ENCODE measurements at places on chromosomes 1 and 21.
A peak's percentile ranks its signal among the peaks of the same experiment; 100 is the strongest.

DNA sequence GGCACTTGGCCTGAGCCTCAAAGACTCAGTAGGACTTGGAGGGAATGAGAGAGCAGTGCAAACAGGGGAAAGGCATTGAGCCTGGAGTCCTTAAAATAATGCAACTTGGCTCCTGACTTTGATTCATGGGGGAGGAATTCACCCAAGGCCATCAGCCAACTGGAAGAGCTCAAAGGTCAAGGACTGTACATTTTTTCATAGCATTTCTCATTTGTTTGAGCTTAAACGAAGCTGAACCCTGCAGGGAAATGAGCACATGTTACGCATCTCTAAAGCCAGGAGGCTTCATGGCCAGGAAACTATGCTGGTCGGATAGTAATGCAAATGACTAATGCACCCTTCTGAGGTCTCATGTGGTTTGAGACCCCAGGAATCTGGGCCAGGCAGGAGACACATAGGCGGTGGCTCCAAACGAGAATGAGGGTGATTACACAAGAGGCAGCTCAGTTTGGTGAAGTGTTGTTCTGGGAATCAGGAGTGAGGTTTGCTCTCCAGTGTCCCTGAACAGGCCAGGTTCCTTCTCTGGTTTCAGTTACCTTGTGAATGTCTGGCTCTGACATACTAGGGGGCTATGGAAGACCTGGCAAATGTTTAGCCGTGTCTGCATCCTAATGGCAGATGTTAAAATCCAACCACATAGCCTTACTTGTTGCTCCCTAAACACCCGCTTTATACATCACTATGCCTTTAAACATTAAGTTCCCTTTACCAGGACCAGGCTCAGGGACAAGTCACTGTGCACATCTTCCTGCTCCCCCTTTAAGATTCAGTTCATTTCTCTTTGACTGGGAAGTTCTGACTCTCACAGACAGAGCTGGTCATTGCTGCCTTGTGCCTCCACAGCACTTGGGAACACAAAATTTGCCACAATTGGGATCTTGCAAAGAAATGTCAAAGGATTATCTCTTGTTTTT, 503.9 kb upstream of the USP24 start:
- no peak for DNase-seq

DNA sequence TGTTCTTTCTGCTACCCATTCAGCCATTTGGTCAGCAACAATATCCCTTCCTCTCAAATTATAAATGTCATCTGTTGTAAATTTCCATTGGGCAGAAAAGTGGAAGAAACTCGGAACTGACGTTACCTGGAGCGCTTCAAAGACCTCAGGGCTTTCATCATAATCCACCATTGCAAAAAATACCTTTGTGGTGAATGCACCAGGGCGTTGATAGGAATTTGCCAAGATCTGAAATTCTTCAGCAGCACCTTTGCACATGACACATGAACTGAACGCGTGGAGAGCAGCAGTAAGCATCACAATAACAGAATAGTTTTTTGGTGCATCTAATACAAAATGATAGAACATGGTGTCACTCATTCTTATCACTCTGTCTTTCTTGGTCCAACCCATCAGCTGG, 3.1 kb upstream of the TEKT2 start:
- DNase-seq: no peak

GRCh38 chr1:181141431-181141910, 53.0 kb downstream of the IER5 start:
- DNase-seq: peak; percentile 64

DNA sequence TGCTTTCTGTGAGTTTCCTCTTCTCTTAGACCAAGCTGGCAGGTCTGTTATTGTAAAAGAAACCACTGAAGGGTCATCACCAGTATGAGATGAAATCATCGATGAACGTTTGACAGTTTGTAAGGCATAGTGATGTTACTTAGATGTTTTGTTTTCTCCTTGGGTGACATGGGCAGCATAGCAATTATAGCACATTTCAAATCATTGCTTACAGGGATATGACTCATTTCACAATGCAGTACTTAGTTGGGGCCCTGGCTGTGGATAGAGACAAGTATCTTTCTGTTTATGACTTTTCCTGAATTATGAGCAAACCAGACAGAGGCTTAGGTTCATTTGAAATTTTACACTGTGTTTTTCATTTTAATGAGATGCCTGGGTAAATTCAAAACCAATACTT, 313.0 kb downstream of the RWDD3 start:
- no peak for DNase-seq

DNA sequence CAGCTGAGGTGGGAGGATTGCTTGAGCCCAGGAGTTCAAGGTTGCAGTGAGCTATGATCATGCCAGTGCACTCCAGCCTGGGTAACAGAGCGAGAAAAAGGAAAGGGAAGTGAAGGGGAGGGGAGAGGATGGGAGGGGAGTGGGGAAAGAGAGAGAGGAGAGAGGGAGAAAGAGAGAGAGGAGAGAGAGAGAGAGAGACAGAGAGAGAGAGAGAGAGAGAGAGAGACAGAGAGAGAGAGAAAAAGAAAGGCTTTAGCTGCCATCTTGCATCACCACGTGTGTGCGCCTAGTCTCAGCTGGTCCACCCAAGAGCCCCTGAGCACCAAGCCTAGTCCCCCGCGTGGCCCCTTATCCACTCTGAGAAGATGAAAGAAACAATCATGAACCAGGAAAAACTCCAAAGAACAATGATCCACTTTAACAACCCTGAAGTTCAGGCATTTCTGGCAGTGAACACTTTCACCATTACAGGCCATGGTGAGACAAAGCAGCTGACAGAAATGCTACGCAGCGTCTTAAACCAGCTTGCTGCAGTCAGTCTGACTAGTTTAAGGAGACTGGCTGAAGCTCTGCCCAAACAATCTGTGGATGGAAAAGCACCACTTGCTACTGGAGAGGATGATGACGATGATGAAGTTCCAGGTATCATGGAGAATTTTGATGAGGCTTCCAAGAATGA, 115.5 kb upstream of the CDC42BPA start:
- DNase-seq: no peak

GRCh38 chr1:21139601-21140000, 37.1 kb downstream of the EIF4G3 start:
- no peak for DNase-seq

DNA sequence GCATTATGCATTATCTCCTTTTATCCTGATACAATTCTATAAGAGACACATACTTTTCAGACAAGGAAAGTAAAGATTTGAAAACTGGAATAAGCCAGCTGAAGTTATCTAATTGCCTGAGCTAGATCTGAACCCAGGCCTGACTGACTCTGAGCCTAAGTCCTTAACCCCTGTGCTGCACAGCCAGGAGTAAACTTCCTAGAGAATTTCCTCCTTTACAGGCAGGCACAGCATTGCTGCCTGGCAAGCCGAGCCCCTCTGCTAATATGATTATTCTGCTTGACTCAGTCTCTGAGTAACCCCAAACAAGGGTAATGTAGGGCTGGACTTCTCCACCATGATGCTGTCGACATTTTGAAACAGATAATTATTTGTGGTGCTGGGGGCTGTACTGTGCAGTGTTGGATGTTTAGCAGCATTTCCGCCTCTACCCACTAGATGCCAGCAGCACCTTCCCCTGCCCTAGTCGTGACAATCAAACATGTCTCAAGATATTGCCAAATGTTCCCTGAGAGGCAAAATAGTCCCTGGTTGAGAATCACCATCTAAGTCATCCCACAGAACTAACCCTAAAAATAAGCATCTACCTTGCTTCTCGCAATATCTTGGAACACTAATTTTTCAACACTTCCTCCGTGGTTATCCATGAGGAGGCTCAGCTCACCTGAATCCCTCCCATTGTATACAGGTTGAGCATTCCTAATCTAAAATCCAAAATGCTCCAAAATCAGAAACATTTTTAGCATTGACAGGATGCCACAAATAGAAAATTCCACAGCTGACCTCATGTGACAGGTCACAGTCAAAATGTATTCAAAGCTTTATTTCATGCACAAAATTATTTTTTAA, 18.5 kb downstream of the CAMK1G start:
- DNase-seq: peak; percentile 26

GRCh38 chr1:212433577-212434462, 1.1 kb downstream of the NENF start:
- DNase-seq: no peak

DNA sequence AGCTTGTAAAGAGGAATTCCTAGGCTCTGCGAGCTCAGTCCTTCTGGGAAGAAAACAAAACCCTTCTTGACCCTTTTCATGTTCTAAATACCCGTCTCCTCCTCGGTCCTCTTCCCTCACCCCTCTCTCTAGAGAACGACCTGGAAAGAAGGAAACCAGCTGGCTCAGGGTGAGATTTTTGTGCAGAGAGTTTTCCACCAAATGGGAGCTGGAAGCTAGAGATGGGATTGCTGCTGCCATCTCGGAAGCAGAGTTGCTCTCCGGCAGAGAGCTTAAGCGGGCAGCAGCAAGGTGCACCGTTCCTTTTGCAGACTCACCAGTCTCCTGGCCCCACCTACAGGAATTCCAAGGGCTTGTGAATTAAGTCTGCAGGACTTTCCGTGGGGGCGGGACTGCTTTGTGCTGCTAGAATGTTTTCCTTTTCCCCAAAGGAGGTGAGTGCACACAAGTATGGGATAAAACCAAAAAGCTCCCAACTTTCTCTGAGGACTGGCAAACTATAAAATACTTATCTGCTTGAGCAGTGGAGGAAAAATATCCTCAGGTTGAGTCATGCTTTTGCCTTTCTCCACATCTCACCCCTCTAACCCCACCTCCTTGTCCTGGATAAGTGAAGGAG, 29.1 kb upstream of the KIAA0040 start:
- DNase-seq: no peak

- DNase-seq: no peak
Observed at GRCh38 chr1:213993929-213994328, 6.2 kb downstream of the PROX1 start.

GRCh38 chr1:230972855-230973271, 5.8 kb downstream of the TTC13 start:
- DNase-seq: peak; percentile 77

- peak; percentile 72 for DNase-seq
Observed at GRCh38 chr1:6259491-6260362, 1.2 kb downstream of the GPR153 start.

GRCh38 chr1:113322439-113322838, 67.9 kb upstream of the MAGI3 start:
- no peak for DNase-seq

DNA sequence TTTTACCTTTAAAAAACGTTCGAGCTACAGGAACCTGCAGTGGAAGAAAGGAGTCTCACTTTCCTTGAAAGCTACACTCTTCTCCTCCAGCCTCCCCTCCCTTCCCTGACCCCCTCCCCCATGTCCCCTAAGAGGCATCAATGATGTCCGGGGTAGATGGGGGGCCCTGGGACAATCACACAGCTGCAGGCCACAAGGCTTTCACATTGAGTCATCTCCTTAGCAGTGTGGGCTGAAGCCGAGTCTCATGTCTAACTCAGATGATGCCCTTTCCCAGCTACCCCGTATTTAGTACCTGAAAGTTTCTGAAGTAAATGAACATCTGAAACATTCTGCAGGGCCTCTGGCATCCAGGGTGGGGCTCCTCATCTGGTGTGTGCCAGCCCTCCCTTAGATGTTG, 6.3 kb upstream of the GPR25 start:
- DNase-seq: peak; percentile 30

GRCh38 chr1:211532088-211532444, 40.1 kb upstream of the RD3 start:
- DNase-seq: no peak

- DNase-seq: no peak
Observed at GRCh38 chr1:27569088-27569460, 34.9 kb downstream of the AHDC1 start.

- no peak for DNase-seq
Observed at GRCh38 chr1:244296003-244296402, 155.7 kb downstream of the ADSS2 start.

- DNase-seq: no peak
Observed at GRCh38 chr1:103122983-103123720, 14.8 kb upstream of the COL11A1 start.

GRCh38 chr1:1164701-1165451, 8.8 kb upstream of the TTLL10 start:
- DNase-seq: no peak

DNA sequence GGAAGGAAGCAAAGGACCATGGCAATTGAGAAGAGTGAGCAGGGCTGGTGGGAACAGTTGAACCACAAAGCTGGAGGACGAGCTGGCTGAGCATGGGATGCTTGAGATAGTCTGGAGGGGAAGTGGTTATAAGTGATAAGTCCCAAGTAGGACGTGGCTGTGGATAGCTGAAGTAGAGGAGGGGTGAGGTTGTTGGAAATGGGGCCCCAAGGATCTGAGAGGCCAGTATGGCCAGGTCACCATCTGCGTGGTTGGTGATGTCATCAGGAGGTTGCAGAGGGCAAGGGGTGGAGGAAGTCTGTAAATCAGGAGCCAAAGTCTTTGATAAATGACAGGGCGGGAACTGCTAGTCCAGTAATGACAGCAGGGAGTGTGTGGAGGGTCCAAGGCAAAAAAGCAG, 11.0 kb upstream of the REN start:
- DNase-seq: no peak

- DNase-seq: no peak
Observed at GRCh38 chr1:169043823-169044222, 62.7 kb upstream of the ATP1B1 start.

DNA sequence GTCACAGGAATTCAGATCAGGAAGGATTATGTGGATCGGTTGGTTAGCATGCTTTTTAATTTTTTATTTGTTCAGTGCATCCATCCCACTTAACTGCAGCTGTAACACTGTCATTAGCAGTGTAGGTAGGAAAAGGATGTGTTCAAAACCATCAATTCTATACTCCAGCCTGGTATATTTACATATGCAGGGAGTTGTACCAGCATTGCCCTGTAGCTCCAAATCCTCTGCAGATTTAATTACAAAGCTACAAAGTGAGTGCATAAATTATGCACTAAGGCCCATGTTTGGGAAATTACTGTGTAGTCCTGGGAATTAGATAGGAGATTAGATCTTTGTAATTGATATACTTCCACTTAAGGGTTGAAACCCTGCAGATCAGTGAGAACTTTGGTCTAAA, 15.9 kb upstream of the OSBPL9 start:
- DNase-seq: no peak
